Activated T-cell treated with anti-CD3 and anti-CD28 coated beads for 48 hours (primary cell): ENCODE measurements at places on chromosomes 16 and 17.

GRCh38 chr17:3712811-3713463 is 10.8 kb upstream of the HASPIN start:
- DNase-seq = peak; percentile 33

DNA sequence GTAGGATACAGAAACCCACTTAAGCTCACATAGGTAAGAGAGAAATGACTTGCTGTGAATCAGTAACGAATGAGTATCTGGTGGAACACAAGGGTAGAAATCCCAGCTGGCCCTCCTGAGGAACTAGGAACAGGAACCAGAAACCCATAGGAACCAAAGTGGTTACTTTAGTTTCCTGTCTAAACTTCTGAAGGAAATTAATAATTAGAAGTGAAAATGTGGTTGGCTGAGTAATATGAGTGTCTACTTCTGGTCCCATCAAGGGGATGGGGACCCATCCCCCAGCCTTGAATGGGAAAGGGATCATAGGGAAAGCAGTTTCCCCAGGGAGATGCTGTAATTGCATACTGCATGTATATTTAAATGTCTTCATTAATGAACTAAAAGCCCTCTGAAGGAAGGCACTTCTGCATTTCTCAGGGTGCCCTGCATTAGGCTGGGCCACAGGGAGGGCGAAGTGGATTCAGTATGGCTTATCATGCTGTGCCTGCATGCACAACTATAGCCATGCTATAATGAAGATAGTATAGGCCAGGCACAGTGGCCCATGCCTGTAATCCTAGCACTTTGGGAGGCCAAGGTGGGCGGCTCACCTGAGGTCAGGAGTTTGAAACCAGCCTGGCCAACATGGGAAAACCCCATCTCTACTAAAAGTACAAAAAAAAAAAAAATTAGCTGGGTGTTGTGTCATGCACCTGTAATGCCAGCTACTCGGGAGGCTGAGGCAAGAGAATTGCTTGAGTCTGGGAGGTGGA is 45.6 kb downstream of the CYB5B start:
- DNase-seq = peak; percentile 22

DNA sequence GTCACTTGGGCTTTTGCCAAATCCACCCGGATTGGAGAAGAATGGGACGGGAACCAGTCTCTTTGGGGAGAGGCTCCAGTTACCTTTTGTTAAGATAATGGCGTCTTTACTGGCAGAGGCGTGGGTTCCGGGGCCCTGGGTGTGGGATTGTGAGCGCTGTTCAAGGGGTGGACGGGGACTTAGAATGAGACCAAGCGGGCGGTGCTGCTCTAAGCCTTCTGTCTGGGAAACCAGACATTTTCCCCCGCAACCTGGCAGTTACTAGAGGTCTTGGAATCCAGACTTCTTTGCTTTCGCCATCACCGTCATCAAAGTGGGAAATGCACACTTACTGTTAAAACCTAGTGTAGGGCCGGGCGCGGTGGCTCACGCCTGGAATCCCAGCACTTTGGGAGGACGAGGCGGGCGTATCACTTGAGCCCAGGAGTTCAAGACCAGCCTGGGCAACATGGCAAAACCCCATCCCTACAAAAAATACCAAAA is 706 bp downstream of the TEN1 start:
- DNase-seq = no peak

- no peak for DNase-seq
These were observed 4.8 kb upstream of the AARSD1 start for GRCh38 chr17:42969001-42969581.

- DNase-seq = peak; percentile 69
These were observed 334.5 kb downstream of the SEC14L1 start for GRCh38 chr17:77475016-77475976.

GRCh38 chr17:69460963-69461922 is 46.7 kb downstream of the MAP2K6 start:
- DNase-seq = no peak

GRCh38 chr16:55273959-55274358 is 50.0 kb upstream of the IRX6 start:
- DNase-seq = no peak

DNA sequence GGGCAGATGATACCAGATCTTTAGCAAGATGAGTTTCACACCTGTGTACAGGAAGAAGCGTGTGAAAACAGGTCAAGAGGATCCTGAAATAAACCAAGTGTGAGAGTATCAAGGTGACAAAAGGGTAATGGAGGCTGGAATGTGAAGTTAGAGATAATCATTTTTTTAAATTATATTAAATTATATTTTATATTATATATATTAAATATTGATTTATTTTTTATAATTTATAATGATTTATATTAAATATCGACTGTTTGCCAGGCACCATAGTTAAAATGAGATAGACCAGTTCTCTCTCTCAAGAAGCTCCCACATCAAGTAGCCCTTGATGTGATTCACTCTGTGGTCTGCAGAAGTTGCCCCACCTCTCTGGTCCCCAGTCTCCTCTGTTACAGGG is 360.2 kb upstream of the HSBP1 start:
- DNase-seq = no peak
